Suppressor macrophage treated with lipopolysaccharide for 1 hour (primary cell): ENCODE measurements at places on chromosomes 7 and 10.
A peak's percentile ranks its signal among the peaks of the same experiment; 100 is the strongest.

GRCh38 chr10:74929197-74929596 is 102.8 kb downstream of the KAT6B start:
- no peak for DNase-seq

DNA sequence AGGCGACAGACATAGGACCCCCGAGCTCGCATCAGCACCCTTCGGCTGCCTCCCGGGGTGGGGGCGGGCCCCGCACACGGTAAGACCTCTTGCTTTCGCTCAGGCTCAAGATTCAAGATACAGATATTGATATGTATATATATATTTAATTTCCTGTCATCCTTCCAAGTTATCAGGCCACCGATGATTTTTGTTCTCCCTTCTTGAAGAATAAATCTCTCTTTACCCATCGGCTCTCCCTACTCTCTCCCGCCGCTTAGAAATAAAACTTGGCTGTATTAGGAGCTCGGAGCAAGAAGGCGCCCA is 603 bp downstream of the ADRA2A start:
- DNase-seq = no peak

- no peak for DNase-seq
Measured at GRCh38 chr10:132911786-132912097, 30.6 kb downstream of the CFAP46 start.

DNA sequence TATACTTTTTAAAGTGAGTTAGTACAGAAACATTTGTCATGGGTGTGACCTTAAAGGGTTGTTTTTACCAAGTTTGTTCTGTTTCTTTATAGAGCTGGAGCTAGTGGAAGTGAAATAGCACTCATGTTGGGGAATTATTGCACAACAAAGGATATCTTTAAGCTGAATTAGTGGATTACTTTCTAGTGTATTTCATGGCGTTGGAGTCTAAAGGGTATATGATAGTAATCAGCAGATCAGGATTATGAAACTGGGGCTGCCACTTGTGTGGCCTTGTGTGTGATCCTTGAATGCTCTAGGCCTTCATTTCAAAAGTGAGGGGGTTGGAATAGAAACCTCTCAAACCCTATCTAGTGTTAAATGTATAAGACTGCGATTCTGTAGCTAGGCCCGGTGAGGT is 123.6 kb downstream of the LYZL1 start:
- peak; percentile 53 for DNase-seq

DNA sequence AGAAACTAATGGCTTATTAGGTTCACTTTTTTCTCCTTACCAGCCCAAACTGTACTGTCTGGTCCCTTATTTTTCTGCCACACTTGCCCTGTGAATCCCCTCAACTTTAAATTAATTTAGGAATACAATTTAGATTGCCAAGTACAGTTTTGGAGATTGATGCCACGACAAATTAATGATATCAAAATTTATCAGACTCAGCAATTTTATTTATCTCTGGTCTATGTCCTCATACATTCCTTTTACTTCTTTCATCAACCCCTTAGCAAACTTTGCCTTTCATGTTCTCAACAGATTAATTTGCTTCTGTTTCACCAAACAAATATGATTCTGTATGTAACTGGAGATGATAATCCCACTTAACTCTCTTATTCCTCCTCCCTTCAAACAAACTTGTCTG is 38.2 kb downstream of the SHOC2 start:
- no peak for DNase-seq

GRCh38 chr10:119270762-119271366 is 63.5 kb downstream of the GRK5 start:
- DNase-seq = no peak

- no peak for DNase-seq
Measured at GRCh38 chr7:114343949-114344708, 70.5 kb upstream of the FOXP2 start.

DNA sequence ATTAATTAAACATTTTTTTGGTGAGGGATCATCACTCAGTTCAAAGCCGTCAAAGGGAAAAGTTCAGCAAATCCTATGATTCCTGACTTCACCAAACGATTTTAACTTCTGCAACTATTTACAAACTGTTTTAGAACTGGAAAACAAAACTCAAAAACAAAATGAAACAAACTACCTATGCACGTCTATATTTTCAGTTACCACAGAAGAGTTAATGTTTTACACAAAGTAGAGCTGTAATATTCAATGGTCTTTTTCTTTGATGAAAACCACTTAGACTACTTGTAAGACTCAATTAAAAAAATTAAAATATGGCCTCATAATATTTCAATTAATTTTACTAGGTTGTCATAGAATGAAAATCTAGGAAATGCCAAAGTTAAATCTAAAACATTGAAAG is 131.5 kb downstream of the ATE1 start:
- no peak for DNase-seq

DNA sequence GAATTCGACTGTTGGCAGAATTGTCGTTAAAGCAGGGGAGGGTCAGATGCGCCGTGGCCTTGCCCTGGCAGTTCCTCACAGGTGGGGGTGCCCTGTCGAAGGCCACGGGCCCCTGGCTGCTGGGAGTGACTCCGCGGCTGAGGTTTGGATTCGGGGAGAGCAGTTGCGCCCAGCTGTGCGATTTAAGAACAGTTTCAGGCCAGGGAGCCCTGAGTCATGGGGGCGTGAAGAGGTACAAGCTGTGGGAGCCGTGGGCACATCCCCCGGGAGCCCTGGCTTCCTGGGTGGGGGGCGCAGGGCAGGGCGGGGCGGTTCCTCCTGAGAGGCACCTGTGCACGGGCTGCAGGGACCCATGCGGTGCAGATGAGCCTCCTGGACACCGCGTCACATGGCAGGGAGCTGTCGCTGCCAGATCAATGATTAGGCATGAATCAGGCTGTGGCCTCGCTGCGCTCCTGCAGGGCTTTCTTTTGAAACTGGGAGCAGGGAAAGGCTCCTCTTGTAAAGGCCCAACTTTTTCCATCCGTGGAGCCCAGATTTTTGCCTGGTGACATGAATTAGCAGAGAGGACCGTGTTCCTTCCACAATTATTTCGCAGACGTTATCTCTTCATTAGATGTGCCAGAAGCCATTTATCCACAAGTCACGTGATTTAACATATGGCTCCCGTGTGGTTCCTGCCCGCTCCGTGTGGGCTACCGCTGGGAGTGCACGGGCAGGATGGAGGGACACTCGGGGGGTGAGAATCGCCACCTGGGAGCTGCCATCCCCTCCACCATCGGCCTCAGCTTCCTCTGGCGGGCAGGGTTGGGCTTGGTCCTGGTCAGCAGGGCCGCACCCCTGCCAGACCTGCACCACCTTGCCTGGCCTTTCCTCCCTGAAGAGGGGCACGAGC is 918 bp downstream of the PWWP2B start:
- no peak for DNase-seq

DNA sequence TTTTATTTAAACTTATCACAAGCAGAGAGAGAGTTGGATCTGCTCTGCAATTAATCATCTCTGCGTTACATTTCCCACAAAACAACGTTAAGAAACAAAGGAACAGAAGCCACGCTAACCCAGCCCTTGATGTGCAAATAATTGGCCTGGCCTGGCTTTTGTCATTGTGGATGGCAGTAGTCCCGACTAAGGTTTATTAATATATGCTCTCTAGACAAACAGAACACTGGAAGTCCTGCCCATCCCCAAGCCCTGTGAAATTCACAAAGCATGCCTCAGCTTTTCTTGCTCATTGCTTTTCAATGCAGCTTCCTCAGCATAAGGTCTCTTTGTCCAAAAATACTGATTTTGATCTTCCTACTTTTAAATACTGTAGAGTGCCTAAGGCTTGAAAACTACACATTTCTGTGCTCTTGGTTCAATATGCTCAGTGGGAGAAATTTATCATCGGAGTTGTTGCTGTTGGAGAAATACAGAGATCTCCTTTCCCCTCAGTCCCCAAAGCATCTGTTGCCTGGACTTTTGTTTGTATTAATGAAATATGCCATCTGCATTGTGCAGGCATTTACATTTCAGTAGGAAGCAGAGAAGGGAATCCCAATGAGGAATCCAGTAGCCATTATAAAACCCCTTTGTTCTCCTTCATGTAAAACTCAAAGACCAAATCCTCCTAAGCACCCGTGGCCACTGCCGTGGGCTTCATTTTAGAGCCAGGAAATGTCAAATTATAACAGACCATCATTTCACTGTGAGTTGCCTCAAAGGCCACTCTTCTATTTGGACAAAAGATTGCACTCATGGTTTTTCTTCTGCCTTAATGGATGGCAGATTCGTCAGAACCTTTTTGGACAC is 61.1 kb downstream of the SORCS1 start:
- DNase-seq = no peak

DNA sequence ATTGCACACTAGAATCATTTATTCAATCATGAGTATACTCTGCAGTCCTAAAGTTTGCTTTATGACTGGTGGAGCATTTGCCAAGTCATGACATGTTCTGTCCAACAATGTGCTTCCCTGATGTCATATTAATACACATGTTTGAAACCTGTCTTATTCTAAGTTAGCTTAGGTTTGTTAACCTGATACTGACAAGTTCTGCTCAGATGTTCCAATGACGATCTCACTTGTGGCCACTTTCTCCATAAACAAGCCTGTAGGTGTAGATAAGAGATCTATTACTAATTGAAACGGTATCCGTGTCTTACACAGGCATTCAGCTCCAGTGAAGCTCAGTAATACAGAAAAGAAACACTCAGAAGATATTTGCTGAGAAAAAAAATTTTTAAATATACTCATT is 64.9 kb downstream of the GPR37 start:
- no peak for DNase-seq

DNA sequence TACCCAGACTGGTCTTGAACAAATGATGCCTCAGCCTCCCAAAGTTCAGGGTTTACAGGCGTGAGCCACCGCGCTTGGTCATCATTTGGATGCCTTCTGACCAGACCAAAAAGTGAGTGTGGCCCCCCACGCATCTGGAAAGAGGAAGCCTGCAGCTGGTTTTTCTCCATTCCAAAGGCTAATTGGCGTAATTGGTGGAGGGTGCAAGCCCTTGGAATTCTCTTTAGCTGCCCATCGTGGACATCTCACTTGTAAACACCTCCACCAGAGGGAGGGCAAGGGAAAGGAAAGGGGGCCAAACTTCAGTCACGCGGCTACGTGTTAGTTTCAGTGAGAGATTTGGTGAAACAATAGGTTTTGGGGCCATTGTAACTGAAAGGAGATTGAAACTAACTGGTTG is 4.1 kb upstream of the ARHGAP21 start:
- DNase-seq = peak; percentile 27

- no peak for DNase-seq
Measured at GRCh38 chr7:132117181-132117580, 459.1 kb downstream of the PLXNA4 start.

GRCh38 chr7:92260248-92260781 is 14.5 kb downstream of the ANKIB1 start:
- DNase-seq = no peak

- no peak for DNase-seq
Measured at GRCh38 chr7:34939175-34939574, 98.1 kb downstream of the DPY19L1 start.

GRCh38 chr7:105399043-105399725 is 10.5 kb upstream of the SRPK2 start:
- DNase-seq = peak; percentile 7

GRCh38 chr7:100753750-100754149 is 20.4 kb downstream of the ZAN start:
- no peak for DNase-seq

GRCh38 chr10:2145491-2145890 is 408.2 kb upstream of the ADARB2 start:
- DNase-seq = no peak

- DNase-seq = no peak
Measured at GRCh38 chr10:128721963-128722445, 595.8 kb upstream of the MKI67 start.

GRCh38 chr10:35613107-35613440 is 7.9 kb downstream of the GJD4 start:
- no peak for DNase-seq

DNA sequence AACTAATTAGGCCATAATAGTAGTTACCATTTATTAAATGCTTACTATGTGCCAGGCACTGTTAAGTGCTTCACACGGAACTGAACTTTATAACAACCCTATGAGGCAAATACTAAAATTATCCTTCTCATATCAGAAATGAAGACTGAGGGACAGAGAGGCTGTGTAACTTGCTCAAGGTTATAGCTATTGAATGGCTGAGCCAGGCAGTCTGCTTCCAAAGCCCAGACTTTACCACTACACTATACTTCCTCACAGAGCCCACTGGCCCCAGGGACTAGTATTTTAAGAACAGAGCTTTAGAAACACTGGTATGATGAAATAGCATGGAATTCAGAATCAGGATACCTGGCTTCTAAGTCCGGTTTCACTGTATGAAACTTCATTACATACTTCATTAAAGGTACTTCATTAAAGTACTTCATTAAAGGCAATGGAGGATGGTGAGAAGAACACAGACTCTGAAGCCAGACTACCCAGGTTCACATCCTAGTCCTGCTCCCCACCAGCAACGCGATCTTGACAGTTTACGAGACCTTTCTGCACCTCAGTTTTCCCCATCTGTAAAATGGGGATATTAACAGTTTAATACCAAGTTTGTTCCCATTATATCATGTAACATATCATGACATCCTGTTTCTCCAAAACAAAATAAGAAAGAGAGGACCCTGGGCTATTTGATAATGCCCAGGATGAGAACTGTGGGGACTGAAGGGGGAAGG is 19.6 kb downstream of the ANXA11 start:
- DNase-seq = no peak

GRCh38 chr10:47413531-47414226 is 29.6 kb upstream of the ZNF488 start:
- DNase-seq = no peak

GRCh38 chr7:38020121-38020785 is 99.8 kb downstream of the EPDR1 start:
- no peak for DNase-seq

DNA sequence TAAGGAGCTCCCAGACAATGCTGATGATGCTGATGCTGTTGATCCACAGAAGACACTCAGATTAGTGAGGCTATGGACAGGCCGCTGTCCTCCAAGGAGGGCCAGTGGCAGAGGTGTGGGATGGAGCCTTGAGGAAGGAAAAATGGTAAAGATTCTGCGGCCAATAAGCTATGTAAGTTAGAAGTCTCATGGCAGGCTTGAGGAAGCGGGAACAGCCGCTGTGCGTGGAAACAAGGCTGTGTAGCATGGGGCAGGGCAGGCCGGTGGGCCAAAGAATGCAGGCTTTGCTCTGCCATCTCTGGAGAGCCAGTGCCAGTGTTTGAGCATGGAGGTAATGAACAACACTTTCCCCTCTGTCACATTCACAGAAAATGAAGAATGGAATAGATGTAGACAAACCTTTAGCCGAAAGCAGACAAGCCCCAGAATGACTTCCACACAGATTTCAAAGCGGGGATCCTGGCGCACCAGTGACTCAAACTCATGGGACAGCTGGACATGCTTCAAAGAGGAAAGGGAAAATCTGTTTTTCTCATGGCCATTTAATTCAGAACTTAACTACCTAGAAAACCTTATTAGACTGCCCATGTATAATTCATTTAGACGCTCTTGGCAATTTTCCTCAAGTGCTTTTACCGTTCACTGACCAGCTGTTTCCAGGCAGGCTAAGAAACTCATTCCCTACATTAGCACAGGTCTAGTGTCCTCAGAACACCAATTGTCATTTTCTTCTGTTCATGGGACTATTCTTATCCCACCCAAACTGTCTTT is 16.9 kb upstream of the FIGNL1 start:
- no peak for DNase-seq
